NCI-H1436 (cell line): ENCODE measurements at places on chromosomes 3 and 15.

- no peak for DNase-seq
Observed at GRCh38 chr15:66848116-66848515, 146.1 kb downstream of the SMAD6 start.

- DNase-seq, result no peak
Observed at GRCh38 chr3:4687167-4687566, 194.0 kb downstream of the ITPR1 start.

- no peak for DNase-seq
Observed at GRCh38 chr3:184597829-184598573, 36.4 kb downstream of the EPHB3 start.

DNA sequence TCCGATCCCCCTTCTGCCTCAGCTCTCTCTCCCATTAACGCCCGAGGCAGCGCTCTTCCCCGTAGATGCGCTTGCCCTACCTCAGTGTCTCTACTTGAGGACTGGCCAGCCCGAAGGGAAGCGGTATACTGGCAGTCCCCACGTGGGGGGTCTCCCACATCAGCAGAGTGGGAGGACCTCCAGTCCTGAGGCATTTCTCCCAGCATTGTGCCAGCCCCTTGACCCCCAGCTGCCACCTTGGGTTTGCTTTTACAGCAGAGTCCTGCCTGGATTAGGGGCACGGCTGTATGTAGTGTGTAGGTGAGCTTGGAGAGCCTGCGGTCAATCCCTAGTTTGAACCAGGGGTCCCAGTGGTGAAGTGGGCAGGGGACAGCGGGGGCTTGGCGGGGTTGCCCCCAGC lies 767 bp downstream of the SEMA3F start:
- no peak for DNase-seq

GRCh38 chr3:112010636-112011035 lies 11.9 kb downstream of the TAGLN3 start:
- peak; percentile 89 for DNase-seq
